ENCODE measurements at places on chromosomes 16 and 17.

GRCh38 chr16:65307286-65307685, 185.4 kb upstream of the CDH11 start:
- DNase-seq, result no peak

DNA sequence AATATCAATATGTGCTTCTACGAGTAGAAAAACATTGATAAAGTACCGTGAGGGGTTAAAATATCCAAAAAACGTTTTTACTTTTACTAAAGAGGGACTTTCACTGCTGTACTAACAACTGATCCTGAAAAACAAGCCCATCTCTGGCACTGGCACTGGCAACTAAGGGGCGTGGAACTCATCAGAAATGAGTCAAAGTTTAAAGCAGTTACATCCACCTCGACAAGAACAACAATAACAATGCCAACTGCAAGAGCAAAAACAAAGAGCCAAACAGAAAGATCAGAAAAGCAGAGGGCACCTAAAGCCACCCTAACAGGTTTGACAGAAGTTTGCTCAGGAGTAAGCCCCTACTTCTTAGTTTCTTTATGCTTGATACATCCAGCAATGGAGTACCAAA, 13.1 kb downstream of the MBTPS1 start:
- DNase-seq, result no peak

- no peak for DNase-seq
These were observed 46.6 kb downstream of the NUP93 start for GRCh38 chr16:56776562-56776961.

DNA sequence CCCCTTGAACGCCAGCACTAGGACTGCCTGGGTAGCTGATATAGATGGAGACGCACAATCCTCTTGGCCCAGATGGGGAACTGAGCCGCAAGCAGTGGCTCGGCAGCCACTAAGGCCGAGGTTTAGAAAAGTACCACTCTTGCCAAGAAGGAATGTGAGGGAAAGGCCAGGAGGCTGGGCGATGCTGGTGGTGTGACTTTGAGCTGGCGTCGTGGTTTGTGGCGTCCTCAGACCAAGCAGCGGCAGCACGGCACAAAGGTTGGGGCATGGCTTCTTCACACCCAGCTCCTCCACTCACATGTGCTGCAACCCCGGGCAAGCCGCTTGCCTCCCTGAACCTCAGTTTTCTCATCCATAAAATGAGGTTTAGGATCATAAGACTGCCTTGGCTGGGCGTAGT, 15.6 kb downstream of the DCAKD start:
- no peak for DNase-seq

DNA sequence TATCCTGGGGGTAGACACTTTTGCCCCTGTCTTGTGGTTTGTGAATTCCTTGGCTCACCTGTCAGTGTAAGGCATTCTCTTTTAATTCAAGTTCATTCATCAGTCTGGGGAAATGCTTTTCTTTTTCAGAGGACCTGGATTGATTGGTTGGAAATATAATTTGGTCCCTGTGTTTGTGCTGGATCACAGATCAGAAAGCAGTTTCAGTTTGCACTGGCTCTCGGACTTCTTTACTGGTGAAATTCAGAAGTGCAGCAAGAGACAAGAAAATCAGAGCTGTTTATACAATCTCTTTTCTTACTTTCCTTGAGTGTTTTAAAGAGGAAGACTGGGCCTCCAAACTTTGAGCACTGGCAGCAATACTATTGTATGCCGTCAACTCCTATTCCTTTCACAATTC, 161.8 kb upstream of the KCNJ16 start:
- no peak for DNase-seq

- no peak for DNase-seq
These were observed 77.6 kb upstream of the MED9 start for GRCh38 chr17:17398943-17399926.

DNA sequence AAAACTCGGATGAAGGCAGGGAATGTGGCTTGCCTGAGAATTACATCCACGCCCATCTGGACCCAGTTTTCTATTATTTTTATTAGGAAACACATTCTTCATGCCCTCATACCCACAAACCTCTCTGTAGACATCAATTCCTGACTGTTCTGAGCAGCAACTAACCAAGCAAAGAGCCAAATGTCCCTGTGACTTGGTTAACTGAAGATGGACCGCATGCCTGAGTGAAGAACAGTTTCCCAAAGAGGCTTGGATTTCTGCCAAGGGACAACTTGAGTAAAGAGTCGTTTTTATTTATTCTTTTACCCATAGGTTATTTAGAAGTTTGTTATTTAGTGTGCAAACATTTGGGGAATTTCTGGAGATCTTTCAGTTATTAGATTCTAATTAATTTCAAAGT, 259.8 kb downstream of the GRIN2A start:
- no peak for DNase-seq

GRCh38 chr16:8600144-8600775, 9.9 kb upstream of the TMEM114 start:
- DNase-seq, result no peak

DNA sequence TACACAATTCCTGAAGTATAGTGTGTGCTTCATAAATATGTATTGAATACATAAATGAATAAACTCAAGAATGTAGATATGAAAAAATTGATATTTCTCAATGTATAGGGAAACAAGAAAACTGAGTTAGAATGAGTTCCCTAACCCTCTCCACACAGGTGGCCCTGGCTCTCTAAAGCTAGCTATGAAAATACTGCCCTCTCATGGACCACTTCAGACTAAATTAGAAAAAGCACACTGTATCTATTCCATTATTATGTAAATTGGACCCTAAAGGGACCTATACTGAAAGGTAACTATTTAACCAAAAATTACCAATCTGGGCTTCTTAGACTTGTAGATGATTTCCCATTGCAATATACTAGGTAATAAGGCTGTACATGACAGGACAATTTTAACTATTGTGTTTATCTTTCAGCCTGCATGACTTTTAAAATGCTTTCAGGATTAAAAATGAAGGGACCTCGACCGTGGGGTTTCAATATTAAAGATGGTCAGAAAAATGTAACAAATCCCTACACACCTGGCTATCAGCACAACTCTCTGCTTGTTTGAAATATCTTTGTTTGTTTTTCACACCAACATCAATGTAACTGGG, 672.5 kb upstream of the KIF2B start:
- DNase-seq, result no peak

DNA sequence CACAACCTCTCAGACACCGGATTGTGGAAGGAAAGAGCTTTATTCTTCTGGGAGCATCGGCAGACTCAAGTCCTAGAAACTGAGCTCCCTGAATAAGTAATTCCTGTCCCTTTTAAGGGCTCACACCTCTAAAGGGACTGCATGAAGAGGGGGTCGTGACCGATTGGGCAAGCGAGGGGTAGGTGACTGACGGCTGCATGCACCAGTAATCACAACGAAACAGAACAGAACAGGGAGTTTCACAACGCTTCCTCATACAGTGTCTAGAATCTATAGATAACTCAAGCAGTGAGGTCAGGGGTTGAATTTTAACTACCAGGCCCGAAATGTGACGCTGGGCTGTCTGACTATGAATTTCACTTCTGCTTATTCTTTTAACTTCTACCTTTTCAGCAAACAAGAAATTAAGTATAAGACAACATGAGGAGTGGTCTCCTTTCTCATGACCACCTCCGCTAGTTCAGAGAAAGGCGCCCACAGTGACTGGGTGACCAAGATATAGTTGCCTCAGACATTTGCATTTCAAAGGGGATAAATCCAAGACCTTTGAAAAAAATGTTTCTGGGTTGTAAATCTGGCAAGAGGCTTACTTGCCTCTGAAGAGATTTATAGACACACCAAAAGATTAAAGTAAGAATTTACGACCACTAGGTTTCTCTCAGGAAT, 88.4 kb upstream of the ATF7IP2 start:
- DNase-seq, result no peak

Data from activated naive CD4-positive, alpha-beta T cell treated with anti-CD3 and anti-CD28 coated beads, Interleukin-2, amount 10 ng/mL, durations not matched to agents 7 days and 5 days (primary cell).